GM12865 (cell line): ENCODE measurements at places on chromosomes 4 and X.

- no peak for DNase-seq
These were observed 111.3 kb downstream of the MAML3 start for GRCh38 chr4:140042634-140043033.

- DNase-seq, result no peak
These were observed 280.3 kb upstream of the INTU start for GRCh38 chr4:127352220-127353113.

GRCh38 chr4:77600521-77601451, 4.8 kb upstream of the CXCL13 start:
- peak; percentile 47 for DNase-seq

GRCh38 chr4:153062652-153063168, 126.6 kb downstream of the FHDC1 start:
- DNase-seq, result no peak

GRCh38 chr4:148341980-148342800, 100.0 kb downstream of the NR3C2 start:
- DNase-seq, result no peak

- DNase-seq, result no peak
These were observed 32.0 kb upstream of the MAN2B2 start for GRCh38 chr4:6542951-6543350.
